Fibroblast of skin of right biceps (primary cell): ENCODE measurements at places on chromosomes 3 and 15.

GRCh38 chr15:96326328-96327154, 4.0 kb upstream of the NR2F2 start:
- peak; percentile 68 for DNase-seq

DNA sequence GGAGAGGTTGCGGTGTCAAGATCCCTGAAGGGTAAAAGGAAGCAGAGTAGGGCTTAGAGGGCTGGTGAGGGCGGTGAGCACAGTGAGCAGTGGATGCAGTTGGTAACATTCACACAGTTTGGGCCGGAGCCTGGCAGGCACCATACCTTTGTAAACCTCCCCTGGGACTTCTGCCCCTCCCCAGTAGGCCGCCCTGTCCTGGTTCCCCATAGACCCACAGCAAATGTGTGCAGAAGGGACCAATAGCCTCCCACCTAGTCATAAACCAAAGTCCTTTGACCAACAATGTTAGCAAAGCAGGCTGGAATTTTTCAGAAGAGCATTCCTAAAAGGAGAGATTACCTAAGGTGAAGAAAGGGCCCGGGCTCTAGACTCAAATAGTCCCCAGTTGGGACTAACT, 1.7 kb upstream of the PHGR1 start:
- no peak for DNase-seq

DNA sequence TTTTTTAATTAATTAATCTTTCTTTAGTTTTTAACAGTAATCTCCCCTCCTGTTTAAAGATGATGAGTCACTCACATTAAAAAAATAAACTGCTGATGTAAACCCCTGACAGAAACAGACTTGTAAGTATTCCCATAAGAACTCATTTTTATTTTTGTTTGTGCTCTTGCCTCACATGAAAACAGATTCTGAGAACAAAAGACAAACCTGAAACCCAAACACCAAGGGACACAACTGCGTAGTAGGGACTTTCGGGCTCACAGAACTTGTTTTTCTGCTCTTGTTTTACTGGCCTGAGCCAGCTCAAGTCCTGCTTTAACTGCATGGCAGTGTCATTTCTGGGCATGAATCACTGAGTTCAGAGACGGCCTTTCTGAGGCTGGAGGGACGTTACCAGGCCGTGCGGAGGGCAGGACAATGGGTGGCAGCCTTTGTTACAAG, 600.8 kb downstream of the FOXP1 start:
- DNase-seq: peak; percentile 75

- no peak for DNase-seq
These were observed 22.2 kb downstream of the MELTF start for GRCh38 chr3:197007296-197007940.

- DNase-seq: peak; percentile 75
These were observed 47.7 kb downstream of the PDZRN3 start for GRCh38 chr3:73576999-73577461.

GRCh38 chr3:121707531-121708273, 41.8 kb downstream of the GOLGB1 start:
- no peak for DNase-seq

- DNase-seq: no peak
These were observed 136.0 kb upstream of the UBE2E2 start for GRCh38 chr3:23067116-23067515.

DNA sequence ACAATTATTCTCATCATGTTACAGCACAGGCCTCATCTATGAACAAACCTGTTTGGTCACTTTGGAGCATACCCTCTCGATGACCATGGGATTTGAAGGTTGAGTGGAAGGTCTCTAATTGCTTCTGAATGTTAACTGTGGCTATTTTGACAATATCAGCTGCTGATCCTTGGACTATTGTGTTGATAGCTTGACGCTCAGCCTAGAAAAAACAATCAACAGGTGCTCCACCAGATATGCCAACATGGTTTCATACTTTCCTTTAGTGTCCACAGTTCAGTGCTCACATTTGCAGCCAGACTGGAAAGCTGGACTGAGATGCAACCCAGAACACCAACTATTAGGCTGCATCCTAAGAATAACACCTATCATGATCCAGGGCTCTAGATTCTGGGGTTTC, 109.7 kb downstream of the POLQ start:
- no peak for DNase-seq

DNA sequence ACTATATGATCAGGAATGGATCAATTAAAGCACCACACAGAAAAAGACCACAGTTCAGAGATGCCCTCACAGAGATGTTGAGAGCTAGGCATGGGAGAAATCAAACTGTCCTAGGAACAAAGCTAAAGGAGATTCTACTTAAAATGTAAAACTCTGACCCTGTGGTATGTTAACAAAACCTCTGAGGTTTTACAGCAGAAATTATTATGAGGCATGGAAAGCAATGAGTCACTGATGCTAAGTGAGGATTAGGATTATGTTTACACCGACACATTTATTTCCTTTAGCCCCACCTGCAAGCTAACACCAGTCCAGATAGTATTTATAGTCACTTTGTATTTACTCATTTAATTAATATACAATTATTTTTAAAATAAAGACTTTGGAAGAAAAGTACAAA, 1242.2 kb downstream of the OTOL1 start:
- DNase-seq: peak; percentile 24

GRCh38 chr15:78506971-78507830, at the start of gene HYKK:
TSS of gene HYKK (plus strand) at chr15:78507577. CDS start at chr15:78513089, 5,512 bp downstream.
- DNase-seq: peak; percentile 98

DNA sequence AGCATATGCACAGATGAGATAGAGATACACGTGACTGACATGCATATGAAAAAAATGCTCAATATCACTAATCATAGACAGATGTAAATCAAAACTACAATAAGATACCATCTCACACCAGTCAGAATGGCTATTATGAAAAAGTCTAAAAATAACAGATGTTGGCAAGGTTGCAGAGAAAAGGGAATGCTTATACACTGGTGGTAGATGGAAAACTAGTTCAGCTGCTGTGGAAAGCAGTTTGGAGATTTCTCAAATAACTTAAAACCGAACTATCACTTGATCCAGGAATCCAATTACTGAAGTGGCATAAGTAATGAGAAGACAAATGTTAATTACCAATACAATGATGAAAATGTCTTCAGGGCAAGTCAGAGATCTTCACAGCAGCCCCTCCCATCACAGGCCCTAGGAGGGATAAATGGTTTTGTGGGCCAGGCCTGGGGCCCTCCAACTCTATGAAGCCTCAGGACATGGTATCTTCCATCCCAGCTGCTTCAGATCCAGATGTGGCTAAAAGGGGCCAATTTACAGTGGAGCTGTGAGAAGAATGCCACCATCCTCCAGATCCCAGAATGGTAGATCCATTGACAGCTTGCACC, 71.4 kb upstream of the PLSCR4 start:
- peak; percentile 50 for DNase-seq

GRCh38 chr3:114626751-114627150, 332.9 kb downstream of the TIGIT start:
- no peak for DNase-seq

- DNase-seq: no peak
These were observed 24.1 kb downstream of the MYH15 start for GRCh38 chr3:108486338-108486737.

DNA sequence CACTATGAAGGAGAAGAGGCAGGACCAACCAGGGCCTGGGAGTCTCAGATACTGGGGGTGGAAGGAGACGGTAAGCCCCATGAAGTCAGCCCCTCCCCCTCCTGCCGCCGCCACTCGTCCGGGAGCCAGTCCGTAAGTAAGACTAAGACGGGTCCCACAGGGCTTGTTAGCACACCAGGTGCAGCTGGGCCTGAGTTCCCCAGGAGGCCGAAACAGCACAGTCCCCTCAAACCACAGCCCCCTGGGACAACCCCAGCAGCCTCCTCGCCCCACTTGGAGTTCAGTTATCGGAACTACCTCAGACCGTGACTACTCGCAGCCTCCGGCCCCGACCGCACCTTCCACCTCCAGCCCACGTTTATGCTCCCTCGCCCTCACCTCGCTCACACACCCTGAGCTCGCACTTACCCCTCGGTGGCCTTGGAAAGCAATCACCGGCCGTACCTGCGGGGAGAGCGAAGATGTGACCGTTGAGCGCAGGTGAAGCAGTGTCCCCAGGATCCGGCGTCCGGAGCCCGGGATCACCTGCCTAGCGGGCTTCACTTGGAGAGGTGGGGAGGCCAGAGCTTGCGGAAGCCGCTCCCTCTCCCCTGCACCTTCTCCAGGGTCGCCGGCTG, 557 bp downstream of the ELL3 start:
- no peak for DNase-seq

- DNase-seq: peak; percentile 73
These were observed 103.4 kb downstream of the MINAR1 start for GRCh38 chr15:79535536-79535935.

DNA sequence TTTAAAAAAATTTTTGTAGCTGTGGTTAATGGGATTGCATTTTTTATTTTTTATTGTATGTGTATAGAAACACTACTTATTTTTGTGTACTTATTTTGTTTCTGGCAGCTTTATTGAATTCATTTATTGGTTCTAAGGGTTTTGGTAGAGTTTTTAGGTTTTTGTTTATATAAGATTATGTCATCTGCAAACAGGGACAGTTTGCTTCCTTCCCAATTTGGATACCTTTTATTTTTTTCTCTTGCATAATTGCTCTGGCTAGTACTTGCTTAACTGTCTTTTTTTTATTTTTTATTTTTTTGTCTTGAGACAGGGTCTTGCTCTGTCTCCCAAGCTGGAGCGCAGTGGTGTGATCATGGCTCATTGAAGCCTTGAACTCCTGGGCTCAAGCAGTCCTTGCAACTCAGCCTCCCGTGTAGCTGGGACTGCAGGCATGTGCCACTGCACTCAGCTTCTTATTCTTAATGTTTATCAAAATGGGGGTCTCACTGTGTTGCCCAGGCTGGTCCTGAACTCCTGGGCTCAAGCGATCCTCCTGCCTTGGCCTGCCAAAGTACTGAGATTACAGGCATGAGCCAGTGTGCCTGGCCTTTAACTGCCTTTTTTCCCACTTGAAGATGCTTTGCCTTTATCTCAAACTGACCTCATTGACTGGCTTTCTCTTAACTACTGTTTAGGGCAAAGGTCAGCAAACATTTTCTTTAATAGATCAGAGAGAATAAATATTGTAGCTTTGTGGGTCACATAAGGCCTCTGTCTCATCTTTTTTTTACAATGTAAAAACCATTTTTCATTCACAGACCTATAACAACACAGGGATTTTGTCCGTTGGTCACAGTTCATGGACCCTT, 8.6 kb downstream of the TFG start:
- no peak for DNase-seq

GRCh38 chr15:68515371-68516095, 63.3 kb upstream of the CORO2B start:
- DNase-seq: no peak

DNA sequence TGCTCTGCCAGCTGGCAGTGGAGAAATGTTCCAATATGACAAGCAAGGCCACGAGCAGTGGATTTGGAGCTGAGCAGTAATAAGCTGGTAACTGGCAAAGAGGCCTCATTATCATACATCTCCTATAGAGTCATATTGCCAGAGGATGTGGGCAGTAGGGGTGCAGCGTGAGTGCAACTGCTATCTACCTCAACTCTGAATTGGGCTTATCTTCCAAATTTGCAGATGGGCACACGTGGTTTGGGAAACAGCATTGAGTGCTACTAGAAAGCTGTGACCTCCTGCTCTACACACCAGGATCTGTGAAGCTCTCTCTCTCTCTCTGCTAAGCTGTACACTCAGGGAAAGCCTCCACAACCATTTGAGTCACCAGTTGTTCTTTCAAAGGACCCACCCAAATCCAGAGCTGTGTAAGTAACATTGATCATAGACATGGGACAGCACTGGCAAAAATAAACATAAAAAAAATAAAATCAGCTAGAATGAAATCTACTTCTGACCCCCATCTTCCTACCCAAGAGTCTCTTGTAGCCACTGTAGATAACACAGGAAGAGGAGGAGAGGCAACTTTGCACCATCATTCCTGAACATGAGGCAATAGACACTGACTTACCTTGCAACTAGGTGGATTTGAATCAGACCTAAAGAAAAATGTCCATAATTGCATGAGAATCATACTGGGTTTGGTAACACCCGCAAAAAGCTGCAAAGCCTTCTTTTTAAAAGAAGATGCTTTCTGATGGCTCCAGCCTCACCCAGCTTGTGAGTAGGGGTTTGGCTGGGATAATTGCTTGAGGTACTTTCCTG, 82.9 kb upstream of the THBS1 start:
- no peak for DNase-seq

DNA sequence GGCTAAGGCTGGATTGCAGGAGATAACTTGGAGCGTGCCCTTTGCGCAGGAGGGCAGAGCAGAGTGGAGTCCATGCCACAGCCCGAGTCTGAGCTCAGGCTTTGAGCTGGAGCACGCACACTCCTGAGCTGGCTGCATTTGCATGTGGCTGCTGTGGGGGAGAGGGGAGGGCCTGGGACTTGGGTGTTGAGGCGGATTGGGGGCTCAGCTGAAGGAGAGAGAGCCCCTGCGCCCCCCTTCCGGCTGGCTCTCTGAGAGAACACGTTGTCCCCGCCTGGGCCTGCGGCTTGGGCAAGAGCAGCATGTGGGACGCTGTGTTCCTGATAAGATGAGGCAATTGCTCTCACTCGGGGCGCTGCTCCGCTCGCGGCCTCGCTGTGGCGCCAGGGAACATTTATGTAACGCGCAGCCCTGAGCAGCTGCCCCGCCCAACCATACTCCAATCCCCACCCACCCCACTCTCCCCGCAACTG, 39.1 kb downstream of the KLF13 start:
- DNase-seq: peak; percentile 76

DNA sequence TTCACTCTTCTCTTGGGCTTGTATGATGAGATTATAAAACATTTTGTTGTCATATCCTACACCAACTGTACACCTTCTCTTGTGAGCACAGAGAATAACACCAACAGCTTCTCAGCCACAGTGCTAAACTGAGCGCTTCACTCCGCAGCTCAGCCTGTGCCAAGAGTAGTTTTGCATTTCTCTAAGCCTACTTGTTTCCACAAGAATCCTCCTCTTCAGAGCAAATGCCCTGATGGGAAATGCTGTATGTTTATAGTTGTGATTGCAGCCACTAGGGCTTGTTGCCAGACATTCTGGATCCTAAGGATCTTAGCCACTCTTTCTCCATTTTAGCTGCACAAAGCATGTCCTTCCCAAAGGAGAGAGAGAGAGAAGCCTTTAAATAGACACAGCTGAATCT, 138.8 kb upstream of the PLXND1 start:
- peak; percentile 33 for DNase-seq

GRCh38 chr15:58459045-58459444, 27.3 kb downstream of the LIPC start:
- no peak for DNase-seq

DNA sequence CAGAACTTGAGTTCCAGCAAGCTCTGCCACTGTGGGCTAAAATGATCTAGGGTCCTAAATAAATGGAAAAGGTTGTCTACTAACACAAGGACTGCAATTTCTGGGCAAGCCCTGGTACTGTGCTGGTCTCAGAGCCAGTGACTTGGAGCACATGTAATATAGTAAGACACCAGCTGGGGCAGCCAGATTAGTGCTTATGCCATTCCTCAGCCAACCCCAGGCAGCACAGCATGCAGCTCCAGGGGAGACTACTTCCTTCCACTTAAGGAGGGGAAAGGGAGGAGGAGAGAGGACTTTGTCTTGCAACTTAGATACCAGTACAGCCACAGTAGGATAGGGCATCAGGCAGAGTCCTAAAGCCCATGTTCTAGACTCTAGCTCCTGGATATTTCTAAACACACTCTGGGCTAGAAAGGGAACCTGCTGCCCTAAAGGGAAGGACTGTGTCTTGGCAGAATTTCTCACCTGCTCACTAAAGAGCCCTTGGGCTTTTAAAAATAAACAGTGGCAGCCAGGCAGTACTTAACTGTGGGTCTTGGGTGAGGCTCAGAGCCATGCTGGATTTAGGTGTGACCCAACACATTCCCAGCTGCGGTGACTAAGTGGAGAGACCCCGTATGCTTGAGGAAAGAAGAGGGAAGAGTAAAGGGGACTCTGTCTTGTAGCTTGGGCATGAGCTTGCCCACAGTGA, 223.7 kb upstream of the BCHE start:
- DNase-seq: no peak
